ENCODE measurements at places on chromosomes 5 and 9. TPM values are rescaled to one million over a fixed set of nuclear protein-coding genes. Genes with fewer than 3 reads are reported as not detected.

DNA sequence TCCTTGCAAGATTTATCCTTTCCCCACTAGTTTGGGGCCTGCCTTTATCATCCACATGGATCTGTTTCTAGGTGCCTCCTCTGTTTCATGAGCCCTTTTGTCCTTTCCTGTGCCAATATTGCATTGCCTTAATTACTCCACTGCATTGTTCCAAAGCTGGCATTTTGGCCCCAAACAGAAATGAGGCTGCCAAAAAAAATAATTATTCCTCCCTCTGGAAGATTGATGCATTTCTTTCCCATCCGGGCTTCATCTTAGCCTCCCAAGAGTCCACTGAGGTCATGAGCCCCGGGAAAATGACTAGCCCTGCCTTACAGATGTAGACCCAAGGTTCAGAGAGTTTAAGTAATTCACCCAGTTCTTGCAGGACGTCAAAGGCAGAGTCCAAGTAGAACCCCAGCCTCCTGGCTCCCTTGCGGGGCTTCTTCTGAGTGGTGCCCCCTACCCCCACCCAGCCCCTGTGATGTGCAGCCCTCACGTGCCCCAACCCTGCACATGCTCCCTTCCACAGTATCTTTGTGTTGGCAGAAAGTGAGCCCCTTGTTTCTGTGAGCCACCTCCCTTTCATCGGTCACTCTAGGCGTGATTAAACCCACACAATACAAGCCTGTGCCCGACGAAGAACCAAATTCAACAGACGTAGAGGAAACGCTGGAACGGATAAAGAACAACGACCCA, 62.1 kb downstream of the TMOD1 start:
- peaks cover 11% of the 10 kb centered on the region for H3K4me1 ChIP-seq
- no peaks in the 10 kb centered on the region for H3K36me3 ChIP-seq
- H3K4me3 ChIP-seq = no peak overlapping the region

- no peak overlapping the region for H3K27ac ChIP-seq
- no peaks in the 10 kb centered on the region for H3K27me3 ChIP-seq
- no peak overlapping the region for H3K4me3 ChIP-seq
- H3K4me1 ChIP-seq = no peaks in the 10 kb centered on the region
- no peaks in the 10 kb centered on the region for H3K36me3 ChIP-seq
Observed at GRCh38 chr9:133569121-133569785, 34.7 kb downstream of the ADAMTSL2 start.

- no peak for DNase-seq
- peak overlapping the region; percentile 55 for H3K27ac ChIP-seq
- H3K4me1 ChIP-seq = peaks cover 8% of the 10 kb centered on the region
- no peaks in the 10 kb centered on the region for H3K27me3 ChIP-seq
- H3K4me3 ChIP-seq = peak overlapping the region; percentile 78
- no peaks in the 10 kb centered on the region for H3K36me3 ChIP-seq
Observed at GRCh38 chr9:95316794-95317118, 753 bp downstream of the FANCC start.

DNA sequence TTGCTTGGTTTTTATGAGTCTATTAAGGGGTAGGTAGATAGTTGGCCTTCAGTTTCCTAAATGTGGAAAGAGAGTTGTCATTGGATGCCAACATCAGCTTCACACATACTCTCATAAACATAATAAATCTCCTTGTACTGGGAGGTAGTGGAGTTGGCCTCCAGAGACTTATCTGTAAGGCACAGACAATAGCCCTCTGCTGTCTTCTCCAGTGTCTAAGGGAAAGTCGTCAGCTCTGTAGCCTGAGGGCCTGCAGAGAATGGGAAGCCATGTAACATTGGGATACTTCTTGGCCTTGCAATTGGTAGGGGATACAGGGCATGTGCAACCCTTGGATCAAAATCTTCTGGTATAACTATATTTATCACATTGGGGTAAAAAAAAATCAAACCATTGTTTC, 331.9 kb upstream of the KLF9 start:
- H3K4me1 ChIP-seq = no peaks in the 10 kb centered on the region
- DNase-seq = no peak
- no peaks in the 10 kb centered on the region for H3K36me3 ChIP-seq
- H3K4me3 ChIP-seq = no peak overlapping the region

- H3K4me1 ChIP-seq = no peaks in the 10 kb centered on the region
- DNase-seq = no peak
- H3K36me3 ChIP-seq = no peaks in the 10 kb centered on the region
- H3K27me3 ChIP-seq = peaks cover 8% of the 10 kb centered on the region
- no peak overlapping the region for H3K27ac ChIP-seq
Observed at GRCh38 chr9:135414293-135414692, 65.3 kb upstream of the PPP1R26 start.

GRCh38 chr5:4221048-4221447, 625.4 kb downstream of the IRX1 start:
- no peak overlapping the region for H3K4me3 ChIP-seq
- H3K4me1 ChIP-seq = no peaks in the 10 kb centered on the region
- no peaks in the 10 kb centered on the region for H3K27me3 ChIP-seq
- no peaks in the 10 kb centered on the region for H3K36me3 ChIP-seq
- H3K27ac ChIP-seq = no peak overlapping the region

- peaks cover 9% of the 10 kb centered on the region for H3K36me3 ChIP-seq
- no peak overlapping the region for H3K27ac ChIP-seq
- no peak overlapping the region for H3K4me3 ChIP-seq
- DNase-seq = no peak
- no peaks in the 10 kb centered on the region for H3K4me1 ChIP-seq
- H3K27me3 ChIP-seq = no peaks in the 10 kb centered on the region
Observed at GRCh38 chr5:102924963-102925362, 169.9 kb downstream of the PAM start.

DNA sequence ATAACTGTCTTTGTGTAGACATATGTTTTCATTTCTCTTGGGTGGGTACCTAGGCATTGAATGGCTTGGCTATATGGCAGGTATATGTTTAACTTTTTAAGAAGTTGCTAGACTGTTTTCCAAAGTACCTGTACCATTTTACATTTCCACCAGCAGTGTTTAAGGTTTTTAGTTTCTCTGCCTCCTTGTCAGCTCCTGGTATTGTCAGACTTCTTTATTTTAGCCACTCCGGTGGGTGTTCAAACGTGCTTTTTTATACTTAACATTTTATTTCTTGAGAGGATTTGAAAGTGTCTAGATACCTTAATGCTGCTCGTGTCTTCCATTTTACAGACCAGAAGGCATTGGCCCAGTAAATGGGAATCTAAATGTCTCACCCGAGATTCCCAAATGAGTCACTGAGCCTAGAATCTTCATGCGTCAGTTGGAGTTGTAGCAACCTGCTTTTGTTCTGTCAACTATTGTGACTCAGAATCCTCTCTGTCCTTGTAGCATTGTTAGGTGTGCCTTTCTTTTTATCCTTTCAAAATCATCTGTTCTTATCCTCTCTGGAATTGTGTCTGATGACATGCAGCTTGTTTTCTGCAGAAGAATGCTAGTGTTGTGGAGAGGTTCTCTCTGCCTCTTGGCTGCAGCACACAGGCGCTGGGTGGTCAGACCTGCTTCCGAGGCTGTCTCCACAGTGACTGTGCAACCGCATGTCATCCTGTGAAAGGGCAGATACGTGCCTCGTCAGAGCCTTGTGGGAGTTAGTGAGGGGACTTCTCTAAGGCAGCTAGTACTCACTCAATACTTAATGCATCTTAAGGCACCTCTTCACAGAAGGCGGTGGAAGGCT, 291.8 kb downstream of the AOPEP start:
- DNase-seq = no peak
- no peaks in the 10 kb centered on the region for H3K4me1 ChIP-seq
- no peak overlapping the region for H3K4me3 ChIP-seq
- H3K36me3 ChIP-seq = peaks cover 13% of the 10 kb centered on the region

GRCh38 chr5:154851351-154851750, 948 bp upstream of the FAXDC2 start:
- H3K27ac ChIP-seq = no peak overlapping the region
- DNase-seq = no peak
- H3K4me3 ChIP-seq = no peak overlapping the region
- no peaks in the 10 kb centered on the region for H3K36me3 ChIP-seq

DNA sequence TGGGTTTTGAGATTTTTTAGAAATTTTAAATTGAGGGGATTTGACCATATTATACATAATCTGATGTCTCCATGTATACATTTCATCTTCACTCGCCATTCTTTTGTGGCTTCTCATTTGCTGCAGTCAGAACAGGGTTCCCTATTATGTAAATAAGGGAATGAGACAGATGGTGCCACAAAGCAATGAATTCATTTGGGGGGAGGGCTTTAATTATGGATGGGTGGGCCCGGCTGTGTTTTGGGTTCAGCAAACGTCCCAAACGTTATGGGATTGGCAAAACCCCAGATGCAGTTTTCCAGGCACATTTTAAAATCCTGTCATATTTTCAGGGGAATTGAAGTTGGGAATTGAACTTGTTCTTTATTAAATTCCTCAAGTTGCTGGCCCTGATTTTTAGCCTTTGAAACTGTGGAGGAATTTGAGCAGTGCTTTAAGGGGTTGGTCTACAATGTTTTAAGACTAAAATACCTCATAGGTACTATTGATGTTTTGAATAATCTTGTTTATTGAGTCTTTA, 558.5 kb upstream of the ZNF462 start:
- no peaks in the 10 kb centered on the region for H3K4me1 ChIP-seq
- no peaks in the 10 kb centered on the region for H3K27me3 ChIP-seq
- H3K27ac ChIP-seq = no peak overlapping the region
- H3K36me3 ChIP-seq = no peaks in the 10 kb centered on the region

GRCh38 chr5:39262981-39263380, 43.6 kb upstream of the FYB1 start:
- DNase-seq = no peak
- no peak overlapping the region for H3K27ac ChIP-seq
- no peaks in the 10 kb centered on the region for H3K27me3 ChIP-seq
- H3K4me3 ChIP-seq = no peak overlapping the region
- H3K4me1 ChIP-seq = peaks cover 14% of the 10 kb centered on the region
- no peaks in the 10 kb centered on the region for H3K36me3 ChIP-seq

DNA sequence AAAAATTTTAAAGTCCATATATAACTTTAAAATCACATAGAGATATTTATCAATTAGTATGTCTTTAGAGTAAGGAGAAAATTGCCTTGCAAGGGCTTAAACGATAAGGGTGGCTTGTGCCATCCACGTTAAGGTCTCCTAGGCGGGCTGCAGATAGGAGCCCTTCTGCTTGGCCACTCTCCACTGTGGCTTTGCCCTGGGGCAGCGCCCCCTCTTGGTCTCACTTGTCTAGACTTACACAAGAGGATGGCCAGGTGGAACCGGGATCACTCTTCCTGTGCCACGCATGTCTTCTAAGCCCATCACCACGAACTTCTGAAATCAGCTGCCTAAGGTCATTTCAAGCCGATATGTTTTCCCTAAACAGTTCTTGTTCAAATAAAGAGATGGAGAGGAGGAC, 2.9 kb downstream of the FPGS start:
- DNase-seq = peak; percentile 65
- peaks cover 23% of the 10 kb centered on the region for H3K4me1 ChIP-seq

GRCh38 chr9:21252721-21253547, 13.1 kb upstream of the IFNA14 start:
- no peaks in the 10 kb centered on the region for H3K36me3 ChIP-seq
- H3K4me1 ChIP-seq = peaks cover 4% of the 10 kb centered on the region
- H3K27ac ChIP-seq = no peak overlapping the region
- H3K27me3 ChIP-seq = peaks cover 10% of the 10 kb centered on the region

DNA sequence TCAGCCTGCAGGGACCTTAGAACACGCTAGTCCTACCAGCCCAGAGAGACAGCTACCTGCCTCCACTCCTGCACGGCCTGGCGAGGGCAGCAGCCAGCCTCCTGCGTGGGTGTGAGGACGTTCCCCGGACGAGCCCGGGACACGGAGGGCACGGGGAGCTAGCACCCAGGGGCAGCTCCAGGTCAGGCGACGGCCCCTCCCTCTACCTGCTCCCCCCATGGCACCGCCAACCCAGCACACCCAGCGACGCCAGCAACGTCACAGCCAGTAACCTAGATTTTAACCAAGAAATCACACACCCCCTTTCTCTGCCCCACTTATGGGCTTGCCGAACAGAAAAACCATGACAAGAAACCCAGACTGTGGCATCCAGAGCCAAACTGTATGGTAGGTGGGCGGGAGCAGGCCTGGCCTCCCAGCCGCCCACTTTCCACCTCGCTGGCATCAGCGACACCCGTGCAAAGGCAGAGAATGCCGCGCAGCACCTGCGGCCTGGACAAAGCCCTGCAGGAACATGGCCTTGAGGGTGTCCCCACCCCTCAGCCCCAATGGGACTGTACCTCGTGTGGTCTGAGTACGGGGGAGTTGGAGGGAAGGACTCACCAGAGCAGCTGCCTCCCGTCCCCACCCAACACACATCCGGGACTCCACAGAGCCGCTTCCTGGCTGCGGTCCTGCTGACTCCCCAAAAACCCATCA, 47.9 kb downstream of the NACC2 start:
- peaks cover 4% of the 10 kb centered on the region for H3K4me1 ChIP-seq
- H3K4me3 ChIP-seq = no peak overlapping the region
- H3K27me3 ChIP-seq = no peaks in the 10 kb centered on the region
- no peak overlapping the region for H3K27ac ChIP-seq

DNA sequence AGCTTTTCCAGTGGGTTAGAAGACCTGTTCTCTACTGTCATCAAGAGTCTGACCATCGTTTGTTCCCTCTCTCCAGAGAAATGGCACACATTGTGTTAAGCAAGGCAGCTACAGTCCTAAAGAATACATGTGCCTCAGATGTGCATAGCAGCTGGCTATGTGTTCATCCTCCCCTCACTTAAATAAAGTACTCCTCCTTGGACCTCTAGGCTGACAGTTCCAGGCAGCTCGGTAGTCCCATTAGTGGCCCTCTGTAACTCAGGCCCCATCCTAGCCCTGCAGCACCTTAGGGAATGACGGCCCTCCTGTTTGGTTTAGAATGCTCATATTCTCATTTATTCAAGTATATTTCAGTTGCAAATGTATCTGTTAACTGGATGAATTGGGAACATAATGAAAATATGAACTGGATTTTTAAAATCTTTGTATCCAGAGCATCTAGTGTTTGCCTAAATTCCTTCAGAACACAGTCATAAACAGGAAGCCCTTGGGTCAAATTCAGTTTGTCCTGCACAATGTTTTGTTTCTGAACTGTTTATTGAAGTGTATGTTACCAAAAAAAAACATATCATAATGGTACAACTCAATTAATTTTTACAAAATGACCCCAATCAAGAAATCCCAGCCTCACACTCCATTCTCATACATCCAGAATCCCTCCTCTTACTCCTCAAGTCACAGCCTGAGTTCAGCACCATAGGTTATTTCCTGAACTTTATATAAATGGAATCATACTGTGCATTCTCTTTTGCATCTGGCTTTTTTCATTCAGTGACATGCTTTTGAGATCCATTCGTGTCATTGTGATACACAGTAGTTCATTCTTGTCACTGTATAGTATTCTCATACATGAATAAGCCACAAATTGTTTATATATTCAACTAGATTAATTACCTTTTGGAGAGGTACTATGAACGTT, 1.6 kb upstream of the ASPN start:
- H3K27me3 ChIP-seq = no peaks in the 10 kb centered on the region
- H3K27ac ChIP-seq = no peak overlapping the region
- DNase-seq = no peak
- peaks cover 5% of the 10 kb centered on the region for H3K4me1 ChIP-seq
- no peaks in the 10 kb centered on the region for H3K36me3 ChIP-seq

GRCh38 chr9:87277346-87277745, 220.3 kb upstream of the DAPK1 start:
- H3K27ac ChIP-seq = no peak overlapping the region
- H3K27me3 ChIP-seq = peaks cover 5% of the 10 kb centered on the region
- no peaks in the 10 kb centered on the region for H3K36me3 ChIP-seq
- H3K4me3 ChIP-seq = no peak overlapping the region

Gene PFN3
- not detected for total RNA-seq

Gene CDH10
- not detected for total RNA-seq

Gene TRIO
- 6.6 TPM for total RNA-seq

Gene FYB1
- total RNA-seq = 105 TPM
